Peyer's patch (tissue), 4 donors: ENCODE measurements at places on chromosomes 7 and 10. TPM values are rescaled to one million over a fixed set of nuclear protein-coding genes. Genes with fewer than 3 reads are reported as not detected.

TSPAN13 gene
- total RNA-seq: 53.9 TPM

DNA sequence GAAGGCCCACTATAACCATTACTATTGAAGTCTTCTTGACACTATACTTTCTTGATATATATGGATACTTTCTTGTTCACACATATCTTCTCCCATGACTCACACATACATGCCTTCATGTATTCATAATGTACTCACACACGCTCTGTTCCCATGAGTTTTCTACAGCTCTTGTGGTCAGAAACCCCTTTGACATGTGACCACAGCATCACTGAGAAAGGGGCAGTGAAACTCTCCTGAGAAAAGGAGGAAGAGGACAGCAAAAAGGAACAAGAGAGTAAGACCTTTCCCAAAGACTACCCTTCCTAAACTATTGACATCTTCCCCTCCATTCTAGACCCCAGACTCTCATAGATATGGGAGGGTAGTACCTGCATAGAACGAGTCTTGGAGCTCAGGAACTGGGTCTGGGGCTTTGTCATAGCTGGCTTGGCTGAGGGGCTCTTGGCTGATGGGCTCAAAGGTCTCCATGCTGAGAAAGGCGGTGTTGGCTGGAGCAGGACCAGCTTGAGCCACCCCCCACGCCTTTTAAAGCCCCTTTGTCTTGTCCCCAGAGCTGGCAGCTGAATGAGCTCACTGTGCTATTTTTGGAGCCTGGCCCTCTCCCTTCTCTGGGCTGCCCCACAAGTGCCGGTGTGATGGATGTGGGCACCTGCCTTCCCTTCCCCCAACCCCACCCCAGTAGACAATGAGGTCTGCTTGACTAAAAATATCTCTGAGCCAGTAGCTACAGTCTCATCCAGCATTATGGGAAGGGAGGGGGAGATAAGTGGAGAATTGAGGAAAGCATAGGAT is 5.1 kb downstream of the SYNPO2L start:
- no peak for DNase-seq

- peak; percentile 32 for DNase-seq
These were observed 10.4 kb upstream of the LMBR1 start for GRCh38 chr7:156903232-156903909.

GRCh38 chr10:130198651-130199050 is 62.5 kb downstream of the GLRX3 start:
- DNase-seq: no peak

DNA sequence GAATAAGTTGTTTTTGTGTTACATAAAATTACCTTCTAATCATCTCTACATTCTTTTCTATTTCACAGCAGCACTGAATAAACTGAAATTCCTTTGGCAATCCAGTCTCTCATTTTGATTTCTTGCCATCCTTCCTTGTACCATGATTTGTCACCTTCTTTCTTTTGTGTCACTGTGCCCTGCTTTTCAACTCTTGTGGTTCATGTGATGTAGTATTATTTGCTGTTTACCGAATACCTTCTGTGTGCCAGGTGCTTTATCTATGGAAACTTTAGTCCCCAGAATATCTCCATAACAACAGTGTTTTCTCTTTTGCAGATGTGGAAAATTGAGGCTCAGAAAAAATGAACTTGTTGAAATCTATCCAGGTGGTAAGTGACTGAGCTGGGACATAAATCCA is 220.3 kb downstream of the STK31 start:
- no peak for DNase-seq

DNA sequence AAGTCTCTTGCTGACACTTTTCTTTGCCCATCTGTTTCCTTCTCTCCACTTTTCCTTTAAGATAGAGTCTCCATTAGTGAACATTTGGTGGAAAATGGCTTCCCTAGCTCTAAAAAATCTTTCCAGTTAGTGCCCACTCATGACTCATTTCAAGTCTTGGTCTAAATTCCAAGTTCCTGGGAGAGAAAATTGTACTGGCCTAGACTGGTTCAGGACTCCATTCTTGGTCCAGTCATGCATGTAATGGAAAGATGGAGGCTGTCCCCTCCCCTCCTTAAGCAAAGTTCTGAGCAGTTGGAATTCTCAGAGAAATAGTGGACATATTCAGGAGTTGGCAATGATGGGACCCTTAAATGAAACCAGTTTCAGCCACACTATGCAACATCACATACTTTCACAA is 3.8 kb upstream of the ALDH18A1 start:
- no peak for DNase-seq

DNA sequence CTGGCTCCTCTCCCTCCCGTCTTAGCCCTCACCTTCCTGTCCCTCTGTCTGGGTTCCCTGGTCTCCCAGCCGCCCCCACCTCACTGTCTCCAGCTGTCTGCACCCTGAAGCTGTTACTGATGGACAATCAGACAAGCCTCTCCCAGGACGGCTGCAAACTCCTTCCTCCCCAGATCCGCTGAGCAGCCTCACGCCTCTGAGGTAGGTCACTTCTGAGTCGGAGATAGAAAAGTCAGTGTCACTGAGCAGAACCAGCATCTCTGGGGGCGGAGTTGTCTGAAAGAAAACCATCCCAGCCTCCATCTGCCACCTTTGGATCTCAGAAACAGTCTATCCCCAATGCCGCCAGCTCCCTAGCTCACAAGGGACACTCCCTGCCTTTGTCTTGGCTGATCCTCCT is 27.4 kb downstream of the FAM241B start:
- no peak for DNase-seq

- DNase-seq: no peak
These were observed 433.9 kb downstream of the SORCS3 start for GRCh38 chr10:105075031-105075430.

VIPR2 gene
- total RNA-seq: 0.53 TPM

DNA sequence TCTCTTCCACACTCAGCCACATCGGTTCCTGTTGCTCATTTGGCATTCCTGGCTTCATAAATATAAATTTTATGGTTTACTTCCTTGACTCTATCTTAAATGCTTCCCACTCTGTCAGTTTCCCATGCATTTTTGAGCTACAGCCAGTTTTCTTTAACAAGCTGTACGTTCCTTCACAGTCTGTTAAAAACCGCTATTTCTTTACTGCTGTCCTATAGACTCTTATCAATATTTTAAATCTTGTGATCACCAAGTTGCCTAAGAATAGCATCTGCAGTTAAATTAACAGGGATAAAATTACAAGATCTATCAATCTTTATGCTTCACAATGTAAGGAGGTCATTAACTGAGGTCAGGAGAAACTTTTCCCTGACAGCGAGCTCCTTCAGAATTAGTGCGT is 103.1 kb upstream of the RHOBTB1 start:
- no peak for DNase-seq

GNG11 gene
- total RNA-seq: 2.9 TPM

COBL gene
- total RNA-seq: 129 TPM

GRCh38 chr7:6227294-6227846 is 45.1 kb downstream of the CYTH3 start:
- no peak for DNase-seq

GRCh38 chr10:92284112-92284704 is 6.7 kb downstream of the CPEB3 start:
- no peak for DNase-seq

AKR1E2 gene
- 4.2 TPM for total RNA-seq

FAM241B gene
- 1.4 TPM for total RNA-seq

TMEM229A gene
- 10.6 TPM for total RNA-seq

GRCh38 chr7:89002981-89003956 is 207.7 kb upstream of the TEX47 start:
- DNase-seq: no peak

GRCh38 chr7:28173531-28173930 is 7.1 kb downstream of the JAZF1 start:
- DNase-seq: no peak

DNA sequence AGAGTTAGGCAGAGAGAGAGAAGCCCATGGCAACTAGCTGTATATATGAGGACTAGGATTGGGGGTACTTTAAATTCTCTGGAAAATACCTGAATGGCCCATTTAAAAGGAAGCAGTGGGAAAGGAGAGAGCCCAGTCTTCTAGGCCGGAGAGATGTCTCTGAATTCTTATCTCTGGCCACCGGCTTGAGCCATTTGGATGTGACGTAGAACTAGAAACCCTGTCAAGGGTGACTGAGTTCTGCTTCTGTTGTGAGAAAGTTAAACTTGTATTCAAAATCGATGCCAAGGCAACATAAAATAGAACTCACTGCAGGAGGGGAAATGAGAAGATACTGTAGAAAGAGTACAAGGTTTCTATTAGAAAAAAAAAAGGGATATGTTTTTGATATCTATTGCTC is 6.3 kb upstream of the GSTK1 start:
- no peak for DNase-seq

GRCh38 chr10:3872712-3873329 is 87.8 kb upstream of the KLF6 start:
- no peak for DNase-seq

DNA sequence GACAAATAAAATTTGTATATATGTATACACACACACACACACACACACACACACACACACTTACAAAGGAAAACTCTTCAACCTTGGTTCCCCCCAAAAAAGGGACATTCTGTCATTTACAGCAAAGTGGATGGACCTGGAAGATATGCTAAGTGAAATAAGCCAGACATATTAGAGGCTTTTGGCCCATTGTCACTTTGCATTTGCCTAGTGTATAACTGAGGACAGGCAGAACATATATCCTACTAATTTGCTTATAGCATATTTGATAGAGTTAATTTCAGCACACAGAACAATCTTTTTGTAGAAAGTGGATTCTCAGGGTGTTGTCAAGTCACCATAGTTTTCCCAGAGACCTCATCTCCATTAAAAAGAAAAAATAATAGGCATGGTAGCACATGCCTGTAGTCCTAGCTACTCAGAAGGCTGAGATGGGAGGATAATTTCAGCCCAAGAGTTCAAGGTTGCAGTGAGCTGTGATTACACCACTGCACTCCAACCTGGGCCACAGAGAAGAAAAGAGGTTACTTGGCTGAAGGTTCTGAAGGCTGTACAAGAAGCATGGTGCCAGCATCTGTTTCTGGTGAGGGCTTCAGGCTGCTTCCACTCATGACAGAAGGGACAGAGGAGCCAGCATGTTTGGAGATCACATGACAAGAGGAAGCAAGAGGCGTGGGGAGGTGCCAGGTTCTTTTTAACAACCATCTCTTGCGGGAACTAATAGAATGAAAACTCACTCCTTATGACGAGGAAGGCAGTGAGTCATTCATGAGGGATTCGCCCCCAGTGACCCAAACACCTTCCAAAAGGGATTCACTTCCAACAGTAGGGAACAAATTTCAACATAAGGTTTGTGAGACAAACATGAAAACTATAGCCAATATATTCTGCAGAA is 135.6 kb downstream of the TMEM168 start:
- no peak for DNase-seq

DNA sequence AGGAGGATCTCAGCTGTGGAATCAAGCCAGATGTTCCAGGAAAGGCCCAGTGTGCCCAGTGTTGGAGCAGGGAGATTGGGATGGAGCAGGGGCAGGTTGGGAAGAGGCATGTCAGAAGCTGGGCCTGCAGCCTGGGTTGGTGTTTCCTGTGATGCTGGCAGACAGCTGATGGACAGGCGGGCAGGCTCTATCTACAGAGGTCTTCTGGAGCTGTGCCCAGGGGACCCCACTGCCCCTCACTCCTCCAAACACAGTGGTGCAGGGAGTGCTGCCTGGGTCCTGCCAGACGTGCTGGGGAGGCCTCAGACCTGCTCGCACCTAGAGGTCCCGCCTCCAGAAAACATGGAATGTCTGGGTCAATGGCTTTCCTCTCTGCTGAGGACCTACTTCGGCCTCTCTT is 182.9 kb upstream of the TCERG1L start:
- DNase-seq: no peak

GRCh38 chr7:141676618-141677017 is 25.3 kb downstream of the DENND11 start:
- DNase-seq: no peak

DNA sequence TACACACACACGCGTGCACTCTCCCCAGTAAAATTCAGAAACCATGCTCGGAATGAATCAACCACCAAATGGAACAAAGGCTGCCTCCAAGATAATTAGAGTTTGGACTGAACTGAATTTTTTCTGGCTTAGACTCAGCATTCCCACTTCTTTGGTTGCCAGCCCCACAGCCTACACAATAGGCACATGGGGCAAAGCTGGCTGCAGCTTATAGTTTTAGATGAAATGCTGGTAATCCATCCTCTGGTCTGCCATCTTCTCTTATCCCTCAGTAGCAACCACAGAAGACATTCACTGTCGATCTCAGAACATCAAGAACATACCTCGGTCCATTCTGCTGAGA is 44.2 kb downstream of the PDE1C start:
- DNase-seq: no peak

DNA sequence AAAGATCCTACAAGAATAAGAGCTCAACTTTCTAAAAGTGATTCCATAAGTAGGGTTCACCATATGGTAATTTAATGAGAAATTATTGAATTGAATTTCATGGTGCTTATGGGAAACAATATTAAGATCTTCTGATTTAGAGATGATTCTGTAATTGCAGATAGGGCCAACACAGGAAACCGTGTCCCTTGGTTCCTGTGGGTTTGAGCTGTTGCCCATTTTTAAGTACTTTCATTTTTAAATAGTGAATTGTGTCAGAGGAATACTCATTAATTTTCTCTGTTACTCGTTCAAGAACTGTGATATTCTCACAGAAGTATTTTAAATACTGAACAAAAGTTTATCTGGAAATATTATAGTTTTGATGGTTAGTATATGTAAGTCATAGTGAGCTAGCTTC is 129.2 kb downstream of the SRI start:
- no peak for DNase-seq

GRCh38 chr10:130764651-130765050 is 546.9 kb downstream of the TCERG1L start:
- DNase-seq: no peak

DNA sequence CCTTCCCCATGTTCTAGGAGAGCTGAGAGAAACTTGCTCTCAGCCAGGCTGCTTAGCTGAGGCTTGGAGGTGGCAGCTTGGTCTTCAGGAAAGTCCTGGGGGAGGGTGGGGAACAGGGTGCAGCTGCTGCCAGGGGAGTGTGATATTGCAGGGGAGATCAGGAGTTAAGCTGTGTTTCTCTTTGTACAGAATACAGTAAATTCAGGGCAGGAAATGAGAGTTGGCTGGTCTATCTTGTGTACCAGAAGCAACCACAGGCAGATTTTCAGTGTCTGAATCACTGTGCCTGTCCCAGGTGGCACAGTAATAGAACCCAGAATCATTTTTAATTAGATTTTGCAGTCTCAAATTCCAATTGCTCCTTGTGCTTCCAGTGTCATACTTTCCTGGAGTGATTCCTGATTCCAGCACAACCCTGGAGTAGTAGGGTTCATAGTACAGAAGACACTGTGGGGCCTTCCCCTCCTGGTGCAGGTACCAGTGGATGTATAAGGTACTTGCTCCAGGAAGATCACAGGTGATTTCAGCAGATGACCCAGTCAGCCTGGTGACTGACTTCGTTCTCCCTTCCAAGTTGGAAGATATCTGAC is 94.0 kb upstream of the TARP start:
- DNase-seq: no peak

DNA sequence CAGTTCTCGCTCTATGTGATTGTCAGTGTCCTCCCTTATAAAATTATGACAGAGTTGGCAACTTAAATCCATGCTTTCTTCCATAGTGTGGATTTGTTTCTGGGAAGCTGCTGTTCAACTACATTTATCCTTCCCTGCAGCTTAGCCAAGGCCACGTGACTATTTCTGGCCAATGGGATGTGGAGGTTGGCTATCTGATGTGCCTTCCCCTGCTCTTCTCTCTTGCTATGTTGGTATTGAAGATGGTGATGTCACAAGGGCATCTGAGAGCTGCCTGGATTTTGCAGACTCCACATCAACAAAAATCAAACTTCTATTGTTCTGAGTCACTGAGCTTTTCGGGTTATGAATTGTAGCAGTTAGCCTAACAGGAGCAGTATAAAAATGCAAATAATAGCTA is 164.9 kb upstream of the RHOBTB1 start:
- DNase-seq: no peak
